ENCODE measurements at places on chromosomes 3 and 15.
A peak's percentile ranks its signal among the peaks of the same experiment; 100 is the strongest.

GRCh38 chr3:53240989-53241972, 14.5 kb downstream of the TKT start:
- DNase-seq = no peak

- peak; percentile 34 for DNase-seq
Observed at GRCh38 chr3:124926426-124927101, 8.0 kb downstream of the MUC13 start.

- no peak for DNase-seq
Observed at GRCh38 chr3:103385961-103386656, 951.3 kb downstream of the ZPLD1 start.

DNA sequence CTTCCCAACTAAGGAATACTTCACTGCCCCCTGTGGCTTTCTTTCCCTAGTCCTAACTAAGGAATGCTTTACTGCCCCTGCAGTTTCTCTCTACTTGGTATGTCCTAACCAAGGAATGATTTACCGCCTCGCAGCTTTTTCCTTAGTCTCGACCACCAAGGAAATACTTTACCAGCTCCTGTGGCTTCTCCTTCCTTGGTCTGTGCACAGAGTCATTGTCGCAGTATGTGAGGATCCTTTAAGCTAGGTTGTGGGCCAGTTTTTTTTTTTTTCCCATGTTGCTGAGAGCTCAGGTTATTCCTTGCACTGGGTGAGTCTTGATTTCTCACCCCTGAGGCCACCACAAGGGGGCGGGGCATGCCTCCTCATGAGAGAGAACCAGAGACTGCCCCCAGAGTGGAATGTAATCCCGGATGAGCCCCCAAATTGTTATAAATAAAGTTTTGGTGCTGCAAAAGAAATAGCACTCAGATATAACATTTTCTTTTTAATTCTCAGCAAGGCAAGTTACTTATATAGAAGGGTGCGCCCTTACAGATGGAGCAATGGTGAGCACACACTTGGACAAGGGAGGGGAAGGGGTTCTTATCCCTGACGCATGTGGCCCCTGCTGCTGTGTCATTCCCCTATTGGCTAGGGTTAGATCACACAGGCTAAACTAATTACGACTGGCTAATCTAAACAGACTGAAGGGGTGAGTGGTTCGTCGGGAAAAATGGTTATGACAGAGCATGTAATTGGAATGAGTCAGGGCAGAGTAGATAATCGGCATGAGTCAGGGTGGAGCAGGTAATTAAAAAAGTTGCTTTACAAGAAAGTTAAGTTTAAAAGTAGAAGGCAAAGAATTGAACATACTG, 27.0 kb downstream of the NDUFB4 start:
- DNase-seq = peak; percentile 95

DNA sequence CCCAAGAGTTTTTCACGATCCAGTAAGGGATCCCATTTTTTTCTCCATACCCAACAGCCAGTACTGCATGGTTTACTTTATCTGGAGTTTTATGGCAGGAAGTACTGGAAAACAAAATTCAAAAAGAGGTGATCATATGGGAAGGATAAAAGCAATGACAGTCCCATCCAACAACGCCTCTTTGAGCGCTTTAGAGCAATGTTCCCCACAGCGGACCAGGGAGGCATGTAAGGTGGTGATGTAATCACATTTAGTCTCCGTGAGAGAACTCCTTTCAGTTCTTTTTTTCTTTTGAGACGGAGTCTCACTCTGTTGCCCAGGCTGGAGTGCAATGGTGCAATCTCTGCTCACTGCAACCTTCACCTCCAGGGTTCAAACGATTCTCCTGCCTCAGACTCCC, 21.8 kb downstream of the CTSH start:
- DNase-seq = no peak

- DNase-seq = peak; percentile 94
Observed at GRCh38 chr15:79970624-79971434, at the start of gene BCL2A1. Gene BCL2A1 (minus strand): TSS chr15:79971196. CDS start chr15:79971119, 77 bp downstream.

GRCh38 chr15:79932447-79932846, 35.6 kb upstream of the MTHFS start:
- no peak for DNase-seq

DNA sequence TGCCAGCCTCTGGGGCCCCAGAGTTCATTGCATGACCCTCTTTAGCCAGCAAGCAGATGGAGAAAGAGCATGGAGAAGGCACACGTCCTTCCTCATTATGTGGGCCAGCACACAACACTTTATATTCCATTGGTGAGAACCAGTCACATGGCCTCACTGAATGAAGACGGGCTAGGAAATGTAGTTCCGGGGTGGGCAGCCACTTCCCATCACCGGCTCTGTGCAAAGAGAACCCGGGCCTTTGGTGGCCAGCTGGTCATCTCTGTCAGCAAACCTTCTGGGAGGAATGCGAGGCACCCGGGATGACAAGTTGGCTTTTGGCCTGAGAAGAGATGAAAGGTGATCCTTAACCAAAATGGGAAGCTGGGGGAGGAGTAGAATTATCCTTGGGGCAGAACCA, 90.2 kb upstream of the VGLL4 start:
- DNase-seq = no peak

DNA sequence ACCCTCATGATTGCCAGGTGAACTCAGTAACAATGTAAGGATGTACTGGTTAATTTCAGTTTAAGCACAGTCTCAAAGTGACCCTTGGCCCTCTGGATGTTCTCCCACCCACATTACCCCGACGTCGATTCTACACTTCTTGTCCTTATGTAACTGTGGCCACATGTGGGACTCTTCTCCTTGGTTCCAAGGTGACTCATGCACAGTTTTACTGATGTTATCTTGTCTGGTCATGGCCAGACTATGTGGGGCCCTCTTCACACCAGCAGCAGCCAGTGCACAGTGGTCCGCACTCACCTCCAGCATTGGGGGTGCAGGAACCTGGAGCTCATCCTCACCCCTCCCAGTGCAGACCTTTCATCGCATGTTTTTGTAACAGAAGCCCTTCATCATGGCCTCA, 519.4 kb downstream of the OCA2 start:
- DNase-seq = no peak

GRCh38 chr3:139132976-139133375, 88.3 kb upstream of the PRR23C start:
- no peak for DNase-seq

- peak; percentile 26 for DNase-seq
Observed at GRCh38 chr3:112979244-112979832, 4.4 kb upstream of the CD200R1 start.

DNA sequence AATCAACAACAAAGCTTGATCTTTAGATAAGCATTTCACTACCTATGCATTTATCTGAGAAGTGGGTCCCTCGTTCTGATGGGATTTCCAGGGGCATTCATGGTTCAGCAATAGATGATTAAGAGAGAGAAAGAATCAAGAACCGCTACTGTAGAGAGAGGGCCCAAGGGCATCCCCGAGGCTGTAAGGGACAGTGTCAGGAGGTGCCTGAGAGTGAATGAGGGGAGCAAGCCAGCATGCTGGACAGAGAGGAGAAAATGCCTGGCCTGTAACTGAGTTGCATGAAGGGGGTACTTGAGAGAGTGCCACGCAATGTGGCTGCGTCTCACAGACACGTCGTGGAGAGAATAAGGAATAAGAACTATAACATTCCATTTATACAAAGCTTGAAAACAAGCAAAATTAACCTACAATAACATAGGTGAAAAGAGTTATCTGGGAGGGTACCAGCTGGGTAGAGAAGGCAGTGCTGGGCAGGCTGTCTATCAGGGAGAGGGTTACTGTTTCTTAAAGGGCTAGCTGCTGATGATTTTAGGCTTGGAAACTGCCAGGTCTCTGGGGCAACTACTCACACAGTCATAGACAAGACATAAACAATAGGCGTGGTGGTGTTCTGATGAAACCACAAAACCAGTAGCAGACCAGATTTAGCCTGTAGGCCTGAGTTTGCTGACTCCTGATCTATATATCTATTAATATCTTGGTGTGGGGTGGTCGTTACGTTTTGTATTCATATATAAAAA, 374.6 kb upstream of the CFAP20DC start:
- peak; percentile 67 for DNase-seq

DNA sequence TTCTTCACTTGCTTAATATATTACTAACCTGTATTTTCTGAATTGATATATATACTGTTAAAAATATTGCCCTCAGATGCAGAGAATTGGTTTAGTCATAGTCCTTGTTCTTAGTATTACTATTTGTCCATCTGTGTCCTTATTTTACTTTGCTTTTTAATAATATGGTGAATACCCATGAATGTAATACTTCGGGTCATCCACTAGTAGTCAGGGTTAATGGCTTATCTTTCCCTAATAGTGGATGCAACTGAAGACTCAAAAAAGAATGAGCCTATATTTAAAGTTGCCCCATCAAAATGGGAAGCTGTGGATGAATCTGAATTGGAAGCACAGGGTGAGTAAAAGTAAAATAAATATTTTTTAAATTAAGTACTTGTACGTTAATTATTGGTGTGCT, 36.5 kb downstream of the U2SURP start:
- DNase-seq = no peak

- DNase-seq = no peak
Observed at GRCh38 chr15:40003116-40003916, 35.7 kb downstream of the SRP14 start.

- no peak for DNase-seq
Observed at GRCh38 chr15:40469776-40470390, 901 bp upstream of the CHST14 start.

GRCh38 chr3:49906073-49906743, 2.5 kb upstream of the MST1R start:
- DNase-seq = peak; percentile 57

DNA sequence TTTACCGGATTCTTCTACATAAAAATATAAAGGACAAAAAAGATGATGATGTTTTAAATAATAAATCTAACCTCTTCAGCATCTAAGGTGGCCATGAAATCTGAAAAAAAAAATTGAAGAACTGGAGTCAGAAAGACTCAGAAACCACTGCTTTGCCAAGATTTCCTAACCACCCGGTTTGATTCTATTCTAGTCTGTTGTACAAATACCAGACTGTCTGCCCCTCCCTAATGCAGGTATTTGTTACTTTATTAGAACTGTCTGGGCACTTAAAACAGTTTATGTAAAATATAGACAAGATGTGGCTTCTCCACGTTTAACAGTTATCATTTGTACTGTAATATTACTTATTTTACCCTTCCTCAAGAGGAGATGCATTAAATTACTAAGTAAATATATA, 48.8 kb downstream of the UACA start:
- DNase-seq = no peak

DNA sequence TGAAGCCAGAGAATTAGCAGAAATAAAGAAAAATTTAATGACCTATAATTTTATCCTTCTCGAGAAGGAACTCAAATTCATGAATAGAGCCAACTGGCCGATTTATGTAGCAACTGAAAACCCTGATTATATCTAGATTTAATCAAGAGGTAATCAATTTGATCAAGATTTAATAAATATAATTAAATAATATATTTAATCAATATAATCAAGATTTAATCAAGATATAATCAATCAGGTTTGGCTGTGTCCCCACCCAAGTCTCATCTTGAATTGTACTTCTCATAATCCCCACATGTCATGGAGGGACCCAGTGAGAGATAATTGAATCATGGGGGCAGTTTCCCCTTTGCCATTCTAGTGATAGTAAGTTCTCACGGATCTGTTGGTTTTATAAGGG, 181.2 kb upstream of the CDIN1 start:
- DNase-seq = no peak

DNA sequence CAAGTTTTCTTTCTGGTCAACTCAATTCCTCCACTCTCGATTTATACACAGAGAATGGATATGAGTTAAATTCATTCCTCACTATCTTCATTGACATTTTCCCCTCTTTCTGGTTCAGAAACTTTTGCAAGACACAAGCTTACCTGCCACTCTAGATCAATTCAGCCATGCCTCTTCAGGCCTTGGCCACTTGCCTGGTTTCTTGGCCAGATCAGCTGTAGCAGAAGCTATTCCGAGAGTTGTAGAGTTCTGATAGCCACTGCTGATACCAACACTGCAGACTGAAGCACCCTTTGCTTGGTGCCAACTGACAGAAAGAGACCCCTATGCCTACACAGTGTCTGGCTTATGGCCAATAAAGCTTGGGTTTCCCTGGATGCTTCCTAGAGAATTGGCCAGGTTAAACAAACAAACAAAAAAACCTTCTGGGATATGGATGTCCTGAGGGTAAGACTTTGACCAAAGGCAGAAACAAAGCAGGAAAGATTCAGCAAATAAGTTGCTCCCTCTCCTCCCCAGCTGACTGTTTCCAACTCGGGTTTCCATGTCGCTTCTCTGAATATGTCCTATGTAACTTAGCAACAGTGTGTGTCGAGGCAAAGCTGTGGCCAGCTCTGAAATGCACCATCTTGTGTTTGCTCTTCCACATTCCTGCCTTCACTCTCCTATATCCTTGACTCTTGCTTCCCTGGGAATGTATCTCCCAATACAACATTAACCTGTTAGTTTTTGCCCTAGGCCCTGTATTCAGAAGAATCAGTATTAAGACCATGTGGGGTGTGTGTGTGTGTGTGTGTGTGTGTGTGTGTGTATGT, 521.6 kb downstream of the EPHA3 start:
- DNase-seq = no peak

DNA sequence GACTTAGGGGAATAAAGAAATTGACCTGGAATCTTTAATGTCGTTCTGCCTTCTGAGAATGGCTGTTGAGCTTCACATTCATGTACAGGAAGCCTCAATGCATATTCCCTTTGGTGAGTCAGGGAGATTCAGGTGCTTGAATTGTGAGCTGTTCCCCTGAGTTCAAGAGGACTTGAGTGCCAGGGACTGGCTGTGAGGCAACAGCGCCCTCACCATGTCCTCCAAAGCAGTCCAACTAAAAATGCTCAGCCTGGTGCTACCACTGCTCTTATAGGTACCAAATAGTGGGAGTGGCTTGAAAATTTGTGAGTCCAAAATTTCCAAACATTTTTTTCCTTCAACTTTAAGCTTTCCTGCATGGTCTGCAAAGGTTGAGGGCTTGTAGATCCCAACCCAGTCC, 54.1 kb downstream of the LEO1 start:
- DNase-seq = peak; percentile 59

GRCh38 chr15:90001683-90002427, 731 bp downstream of the ZNF710 start:
- peak; percentile 31 for DNase-seq

DNA sequence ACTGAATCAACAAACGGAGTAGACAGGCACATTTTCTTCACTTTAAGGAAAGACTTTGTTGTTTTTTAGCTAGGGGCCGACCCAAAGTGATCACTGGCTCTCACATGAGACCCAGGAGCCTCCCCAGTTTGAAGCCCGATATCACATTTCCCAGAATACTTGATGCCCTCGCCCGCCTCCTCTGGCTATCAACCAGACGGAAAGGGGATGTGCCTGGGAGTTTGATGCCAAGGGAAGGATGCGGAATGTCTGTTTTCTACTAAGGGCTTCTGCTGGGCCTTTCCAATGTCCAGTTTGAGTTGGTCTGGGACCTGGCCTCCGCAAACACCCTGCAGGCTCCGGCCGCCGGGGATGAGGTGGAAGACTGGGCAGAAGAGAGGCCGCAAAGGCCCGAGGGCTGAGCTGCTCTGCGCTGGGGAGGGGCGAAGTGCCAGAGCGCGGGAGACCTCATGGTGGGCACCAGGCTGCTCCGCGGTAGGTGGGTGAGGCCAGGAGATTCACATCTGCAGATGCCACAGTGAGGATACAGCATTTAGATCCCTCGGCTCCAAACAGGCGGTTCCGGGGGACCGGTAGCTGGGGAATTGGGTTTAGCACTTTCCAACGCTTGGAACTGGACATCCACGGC, 491 bp upstream of the ZNF774 start:
- DNase-seq = no peak

- DNase-seq = peak; percentile 97
Observed at GRCh38 chr3:119637679-119638477, 22.5 kb downstream of the POPDC2 start.

GRCh38 chr15:62112616-62113593, 46.1 kb downstream of the C2CD4A start:
- DNase-seq = peak; percentile 91

GRCh38 chr3:112811917-112812660, 34.6 kb downstream of the CD200R1L start:
- no peak for DNase-seq

Data from HT1080 (cell line).